ENCODE measurements at places on chromosomes 5 and 9.

DNA sequence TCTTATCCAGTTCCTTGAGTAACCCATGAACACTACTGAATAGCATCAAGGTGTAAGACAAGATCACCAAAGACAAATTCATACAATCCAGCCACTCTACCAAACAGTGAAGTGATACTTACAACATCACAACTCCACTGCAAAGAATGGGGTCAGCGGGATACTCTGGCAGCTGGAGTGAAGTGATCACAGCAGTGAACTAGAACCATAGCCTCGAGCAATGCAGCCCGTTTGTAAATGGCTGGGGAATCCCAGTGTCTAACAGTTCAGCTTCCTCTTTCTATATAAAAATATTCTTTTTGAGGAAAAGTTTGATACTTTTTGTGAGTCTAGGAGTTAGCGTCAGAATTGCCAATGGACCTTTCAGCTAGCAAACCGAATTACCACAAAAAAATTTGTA, 515.2 kb downstream of the ZNF608 start:
- DNase-seq: no peak

DNA sequence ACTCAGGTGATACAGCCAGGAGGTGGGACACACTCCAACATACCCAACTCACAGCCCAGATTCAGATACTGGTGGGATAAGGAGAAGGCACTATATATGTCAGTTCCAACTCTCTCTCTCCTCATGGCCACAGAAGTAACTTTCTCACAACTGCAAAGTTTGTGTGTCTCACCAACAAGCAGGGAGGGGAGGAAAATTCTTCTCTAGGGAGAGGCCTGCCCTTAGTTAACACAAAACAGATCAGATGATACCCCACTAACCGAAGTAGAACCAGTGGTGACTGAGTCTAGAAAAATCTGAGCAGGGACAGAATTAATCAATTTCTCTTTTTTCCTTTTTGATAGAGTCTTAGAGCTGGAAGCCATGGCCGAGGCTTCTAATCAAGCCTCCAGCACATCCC, 133.1 kb downstream of the ADAMTS12 start:
- no peak for DNase-seq

DNA sequence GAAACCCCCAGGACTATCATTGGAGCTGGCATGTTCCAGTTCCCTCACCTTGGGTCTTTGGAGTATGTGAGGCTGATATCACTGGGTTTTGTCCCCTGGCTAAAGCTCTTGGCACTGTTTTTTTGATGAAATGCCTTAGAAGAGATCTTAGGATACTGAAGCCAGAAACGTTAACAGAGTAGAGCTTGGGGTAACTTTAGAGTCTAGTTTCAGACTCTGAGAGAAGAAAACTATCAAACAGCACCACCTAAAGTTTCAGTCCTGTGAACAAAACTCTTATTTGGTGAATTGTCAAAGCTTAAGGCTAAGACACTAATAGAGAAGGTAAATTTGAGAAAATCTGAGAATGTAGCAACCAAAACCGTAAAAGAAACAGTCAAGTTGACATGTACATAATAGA, 111.7 kb upstream of the PUM3 start:
- DNase-seq: no peak

DNA sequence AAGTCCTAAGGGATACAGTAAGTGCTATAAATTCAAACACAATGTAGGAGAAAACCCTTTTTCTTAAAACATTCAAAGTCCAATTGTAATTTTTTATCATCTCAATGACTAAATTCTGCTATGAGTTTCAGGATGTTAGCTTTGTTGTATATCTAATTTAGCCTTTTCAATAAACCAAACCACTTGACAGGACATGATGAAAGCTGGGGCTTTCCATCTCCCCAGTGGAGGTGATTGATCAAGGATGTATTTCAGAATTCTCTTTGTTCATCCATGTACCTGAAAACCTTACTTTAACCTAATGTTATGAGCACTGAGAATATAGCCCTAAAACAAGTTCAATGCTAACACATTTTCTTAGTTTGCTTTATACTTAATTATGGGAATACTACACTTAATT, 639.0 kb upstream of the ITGA1 start:
- no peak for DNase-seq

DNA sequence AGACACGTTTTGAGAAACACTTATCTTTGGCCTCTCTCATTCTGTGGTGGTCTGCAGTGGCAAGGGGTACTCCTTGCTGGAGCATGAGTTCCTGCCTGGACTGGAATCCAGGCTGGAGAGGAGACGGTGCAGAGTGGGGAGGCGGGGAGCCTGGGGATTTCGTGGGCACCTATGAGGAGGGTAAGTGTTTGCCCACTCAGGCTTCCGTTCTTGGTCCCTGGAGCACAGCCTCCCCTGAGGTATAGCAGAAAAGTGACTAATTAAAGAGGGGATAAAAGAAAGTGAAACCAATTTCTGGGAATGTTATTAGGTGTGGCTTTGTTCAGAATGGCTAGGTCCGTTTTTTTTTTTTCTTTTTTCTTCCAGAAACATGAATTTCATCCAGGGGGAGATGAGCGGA, 90.8 kb downstream of the ARHGAP26 start:
- DNase-seq: no peak

- DNase-seq: no peak
Measured at GRCh38 chr5:1893754-1894153, 11.0 kb upstream of the IRX4 start.

GRCh38 chr5:129356846-129357245, 103.3 kb upstream of the ADAMTS19 start:
- no peak for DNase-seq

- DNase-seq: no peak
Measured at GRCh38 chr5:122761115-122761514, 13.8 kb upstream of the SNX2 start.

GRCh38 chr9:129121483-129121882, 10.3 kb downstream of the PTPA start:
- no peak for DNase-seq

DNA sequence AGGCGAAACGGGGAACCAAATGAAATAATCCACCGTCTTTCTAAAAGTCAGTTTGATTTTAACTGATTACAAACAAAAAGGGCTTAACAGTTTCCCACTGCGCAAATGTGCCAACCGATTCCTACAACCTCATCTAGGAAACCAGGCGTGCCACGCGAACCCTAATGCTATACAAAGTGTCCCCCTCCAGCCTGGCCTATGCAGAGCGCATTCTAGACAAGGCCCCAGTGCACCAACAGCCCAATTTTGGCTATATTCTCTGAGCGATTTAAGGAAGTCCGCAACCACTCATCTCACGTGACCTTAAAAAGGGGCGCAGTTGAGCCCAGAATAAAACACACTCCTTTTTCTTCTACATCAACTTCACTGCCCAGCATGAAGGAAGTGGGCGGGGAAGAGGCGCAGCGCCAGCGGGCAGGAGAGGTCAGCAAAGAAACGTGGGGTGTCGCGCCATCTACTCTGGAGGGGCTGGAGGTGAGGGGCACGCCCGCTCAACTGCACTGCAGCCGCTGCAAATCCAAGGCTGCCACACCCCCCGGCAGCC, 779 bp downstream of the FAM13B start:
- DNase-seq: peak; percentile 61

DNA sequence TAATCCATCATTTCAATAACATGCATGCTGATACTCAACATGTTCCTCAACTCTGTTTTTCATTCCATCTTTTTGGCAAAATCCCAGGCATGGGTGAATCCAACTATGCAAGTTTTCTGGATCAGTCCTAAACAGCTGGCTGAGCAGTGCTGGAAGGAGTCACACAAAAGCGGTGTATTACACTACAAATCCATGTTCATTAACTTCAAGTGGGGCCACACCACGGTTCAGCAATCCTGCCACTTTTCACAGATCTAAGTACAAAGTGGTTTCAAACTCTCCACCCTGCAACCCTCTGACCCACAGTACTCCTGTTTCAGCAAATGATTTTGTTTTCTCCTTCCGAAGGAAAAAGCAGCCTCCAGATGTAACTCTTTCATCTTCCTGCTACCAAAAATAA, 222.5 kb downstream of the EPB41L4A start:
- DNase-seq: no peak

DNA sequence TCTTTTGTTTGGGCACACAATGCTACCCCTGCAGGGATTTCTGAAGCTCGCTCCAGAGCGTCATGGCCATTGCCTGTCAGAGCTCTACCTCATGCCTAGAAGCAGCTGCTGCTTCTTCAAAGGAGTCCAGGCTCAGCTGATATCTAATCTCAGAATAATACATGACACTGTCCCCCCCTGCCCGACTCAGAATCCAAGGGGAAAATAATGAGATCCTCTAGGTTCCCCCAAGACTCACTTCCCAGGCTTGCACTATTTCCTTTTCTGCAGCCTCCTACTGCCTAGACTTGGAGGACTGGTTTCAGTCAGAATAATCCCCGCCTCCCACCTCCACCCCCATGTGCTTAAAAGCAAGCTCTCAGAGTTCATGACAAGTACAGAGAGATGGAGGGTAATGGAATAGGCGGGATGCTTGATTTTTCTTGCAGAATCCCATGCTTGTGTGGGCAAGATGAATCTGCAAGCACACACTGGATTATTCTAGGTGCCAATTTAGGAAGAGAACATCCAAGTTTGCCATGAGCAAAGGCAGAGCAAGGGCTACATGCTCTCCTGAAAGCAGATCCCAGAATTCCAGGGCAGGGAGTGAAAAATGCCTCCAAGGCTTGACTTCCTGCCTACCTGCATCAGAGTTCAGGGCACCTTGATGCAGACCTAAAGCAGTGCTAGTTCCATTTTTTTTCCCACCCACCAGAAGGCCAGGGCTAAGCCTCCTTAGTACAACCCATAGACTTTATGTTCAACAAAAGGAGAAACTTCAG, 97.4 kb upstream of the IFNK start:
- no peak for DNase-seq

DNA sequence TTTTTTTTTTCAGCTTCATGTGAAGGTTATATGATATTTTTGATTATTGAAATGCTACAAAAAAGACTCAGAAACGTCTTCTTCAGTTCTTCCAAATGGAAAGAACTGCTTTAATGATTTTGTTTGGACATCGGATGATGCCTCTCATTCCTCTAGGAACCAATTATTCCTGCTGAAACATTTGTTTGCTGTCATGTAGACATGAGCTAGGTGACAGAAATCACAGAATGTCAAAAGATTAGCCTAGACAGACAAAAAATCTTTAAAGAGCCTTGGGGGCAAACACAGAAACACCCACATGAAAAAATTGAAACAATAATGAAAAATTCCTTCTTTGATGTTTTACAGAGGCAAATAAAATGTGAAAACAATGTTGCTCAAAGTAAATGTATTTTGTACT, 244.2 kb upstream of the EDIL3 start:
- no peak for DNase-seq

DNA sequence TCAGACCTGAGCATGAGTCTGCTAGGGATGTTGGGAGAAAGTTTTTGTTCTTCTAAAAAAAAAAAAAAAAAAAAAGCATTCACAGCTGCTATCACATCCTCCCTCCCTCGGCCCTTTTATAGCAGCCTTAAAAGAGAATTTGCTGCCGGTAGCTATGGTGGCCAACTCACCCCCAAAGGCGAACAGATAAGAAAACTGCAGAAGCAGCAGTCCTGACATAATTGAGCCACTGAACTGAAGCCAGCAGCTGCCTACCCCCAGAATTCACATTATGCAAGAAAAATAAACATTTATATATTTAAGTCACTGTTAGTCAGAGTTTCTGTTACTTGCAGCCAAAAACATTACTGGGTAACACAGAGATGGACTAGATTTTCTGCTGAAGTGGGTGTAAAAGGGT, 124.3 kb upstream of the SMARCA2 start:
- DNase-seq: no peak

DNA sequence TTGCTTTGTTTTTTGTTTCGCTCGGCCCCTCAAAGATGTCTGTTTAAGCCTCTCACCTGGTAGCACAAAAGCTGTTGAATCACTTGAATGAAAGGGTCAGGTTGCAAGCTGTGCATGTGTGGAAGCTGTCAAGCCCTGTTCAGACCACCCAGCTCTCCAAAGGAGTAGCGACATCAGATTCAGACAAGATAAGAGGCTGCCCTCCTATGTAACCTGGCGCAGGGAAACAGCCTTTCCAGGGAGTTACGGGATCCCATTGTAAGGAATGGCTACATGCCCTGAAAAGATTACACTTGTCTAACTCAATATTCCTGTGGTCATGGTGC, 2.9 kb downstream of the FREM1 start:
- DNase-seq: no peak

DNA sequence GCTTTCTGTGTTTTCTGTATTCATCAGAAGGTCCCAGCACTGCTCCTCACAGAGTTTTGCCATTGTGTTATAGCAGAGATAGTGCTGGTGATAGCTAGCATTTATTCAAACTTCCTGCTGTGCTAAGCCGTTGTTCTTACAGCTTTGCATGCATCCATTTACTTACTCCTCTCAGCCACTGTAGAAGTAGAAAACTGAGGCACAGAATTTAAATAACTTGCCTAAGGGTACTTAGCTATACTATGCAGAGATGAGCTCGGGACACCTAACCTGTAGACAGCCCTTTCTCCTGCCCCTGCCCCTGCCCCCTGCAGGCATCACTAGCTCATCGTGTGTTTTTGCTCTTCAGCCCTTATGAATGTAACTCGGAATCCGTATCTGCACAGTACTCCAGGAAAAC, 227.6 kb downstream of the SAXO1 start:
- no peak for DNase-seq

DNA sequence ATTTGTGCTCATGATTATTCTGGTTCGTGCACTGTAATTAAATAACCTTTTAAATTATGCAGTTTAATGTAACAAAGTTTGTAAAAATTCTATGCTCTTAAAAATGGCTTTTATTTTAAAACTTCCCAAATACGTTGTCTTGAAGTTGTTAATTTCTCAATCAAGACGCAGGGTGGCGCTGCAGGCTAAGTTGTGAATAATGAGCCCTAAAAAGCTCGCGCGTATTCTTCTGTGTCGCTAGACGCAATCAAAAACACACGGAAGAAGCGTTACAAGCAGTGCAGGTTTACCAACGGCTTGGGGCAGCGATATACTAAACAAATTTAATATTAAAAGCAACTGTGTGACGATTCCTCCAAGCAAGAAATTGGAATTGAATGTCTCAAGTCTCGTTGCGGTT, at the start of gene PCDHB4:
Gene PCDHB4, plus strand, starts transcription at position 256 of the 400 bp plus-strand sequence. CDS start 181 bp downstream, outside the sequence.
- no peak for DNase-seq

DNA sequence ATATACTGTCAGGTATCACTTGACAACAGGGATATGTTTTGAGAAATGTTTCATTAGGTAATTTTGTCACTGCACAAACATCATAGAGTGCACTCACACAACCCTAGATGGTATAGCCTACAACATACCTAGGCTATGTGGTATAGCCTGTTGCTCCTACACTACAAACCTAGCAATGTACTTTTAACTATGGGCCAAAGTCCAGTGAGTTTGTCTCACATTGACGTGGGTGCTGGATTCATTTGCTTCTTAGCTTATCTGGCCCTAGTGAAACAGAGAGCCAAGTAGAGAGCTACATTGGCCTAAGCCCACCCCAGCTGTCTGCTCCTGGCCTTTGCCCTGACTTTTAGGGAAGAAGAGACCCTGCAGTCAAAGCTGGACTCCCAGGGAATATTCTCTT, 180.7 kb upstream of the EGFLAM start:
- no peak for DNase-seq

GRCh38 chr5:81164936-81165335, 68.2 kb upstream of the CKMT2 start:
- no peak for DNase-seq

Measured in CD4-positive, alpha-beta T cell treated with Interferon alpha-2 for 1 hour (primary cell).